Activated CD4-positive, alpha-beta T cell treated with anti-CD3 and anti-CD28 coated beads, Interleukin-2, amount 50 U/mL, for 48 hours (primary cell): ENCODE measurements at places on chromosomes 11 and 22.

- DNase-seq: peak; percentile 69
Measured at GRCh38 chr22:33049119-33049729, 9.0 kb downstream of the SYN3 start.

- no peak for DNase-seq
Measured at GRCh38 chr11:67648796-67649613, 1.5 kb downstream of the ACY3 start.

- no peak for DNase-seq
Measured at GRCh38 chr11:5831196-5831829, 10.4 kb downstream of the OR52E6 start.

GRCh38 chr11:58577555-58578135 lies 1.2 kb upstream of the ZFP91 start:
- DNase-seq: peak; percentile 73

- peak; percentile 34 for DNase-seq
Measured at GRCh38 chr22:50199829-50200460, 866 bp upstream of the SELENOO start.

DNA sequence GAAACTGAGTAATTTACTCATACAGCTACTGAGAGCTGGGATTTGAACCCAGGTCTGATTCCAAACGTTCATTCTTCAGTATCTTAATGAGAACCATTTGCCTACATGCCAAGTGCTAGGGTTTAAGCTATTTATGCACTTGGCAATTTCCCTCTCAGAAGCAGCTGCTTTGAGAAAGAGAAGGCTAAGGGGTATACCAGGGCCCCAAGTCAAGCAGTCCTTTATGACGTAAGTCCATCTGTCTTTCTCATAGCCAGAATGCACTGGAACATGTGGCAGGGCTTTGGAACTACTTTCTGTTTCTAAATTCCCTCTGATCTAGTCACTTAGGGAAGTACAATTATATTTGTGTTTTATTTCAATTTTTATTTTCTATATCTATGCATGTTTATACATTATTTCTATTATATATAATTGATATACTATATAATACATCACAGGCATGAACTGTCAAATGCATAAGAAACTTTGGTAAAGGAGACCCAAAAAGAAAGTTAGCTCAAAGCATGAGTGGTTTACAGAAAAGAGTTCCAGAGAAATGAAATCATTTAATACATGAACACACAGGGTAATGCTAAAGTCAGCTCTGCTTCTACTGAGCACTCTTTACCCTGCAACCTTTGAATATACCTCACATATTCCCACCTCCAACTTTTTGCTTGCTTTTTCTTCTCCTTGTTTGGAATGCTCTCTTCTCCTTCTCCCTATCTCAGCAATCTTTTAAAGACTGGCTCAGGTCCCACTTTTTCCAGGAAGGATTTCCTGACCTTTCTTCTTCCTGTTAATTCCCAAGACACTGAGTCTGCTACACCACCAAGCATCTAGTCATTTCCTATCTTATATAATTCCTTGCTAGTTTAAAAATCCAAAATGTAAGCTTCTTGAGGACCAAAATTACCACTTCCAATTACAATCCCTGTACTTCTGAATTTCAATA lies 80.5 kb upstream of the GDPD4 start:
- DNase-seq: no peak

DNA sequence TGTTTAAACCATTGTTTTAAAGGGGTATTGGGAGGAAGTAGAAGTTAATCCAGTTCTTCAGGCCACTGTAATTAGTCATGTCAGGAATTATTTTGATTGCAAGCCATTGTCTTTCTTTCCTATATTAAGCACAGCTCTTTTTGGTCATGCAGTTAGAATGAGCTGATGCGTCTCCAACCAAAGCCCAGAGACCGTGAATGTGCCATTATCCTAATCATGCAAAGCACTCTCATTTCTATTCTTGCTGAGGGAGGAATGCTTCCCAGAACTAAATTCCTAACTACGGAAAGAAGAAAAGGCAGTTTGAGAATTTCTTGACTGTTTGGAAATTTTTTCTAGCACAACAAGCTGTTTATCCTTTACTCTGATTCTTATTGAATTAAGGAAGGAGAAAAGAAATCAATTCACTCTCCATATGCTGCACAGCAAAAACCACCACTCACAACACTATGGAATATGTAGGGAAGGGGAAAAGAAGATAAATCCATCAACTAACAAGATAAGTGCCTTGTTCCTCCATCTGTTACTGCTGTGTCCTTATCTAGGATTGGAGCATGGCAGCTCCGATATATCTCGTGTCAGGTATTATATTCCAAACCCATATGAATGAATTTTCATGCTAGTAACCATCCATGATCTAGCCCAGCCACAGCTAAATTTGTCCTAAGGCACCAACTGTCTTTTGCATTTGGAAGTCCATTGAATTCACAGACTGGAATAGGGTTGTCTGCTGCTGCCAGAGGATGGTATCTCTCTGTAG lies 70.8 kb downstream of the NTM start:
- DNase-seq: no peak

GRCh38 chr22:42909363-42910058 lies 52.4 kb upstream of the ARFGAP3 start:
- no peak for DNase-seq

DNA sequence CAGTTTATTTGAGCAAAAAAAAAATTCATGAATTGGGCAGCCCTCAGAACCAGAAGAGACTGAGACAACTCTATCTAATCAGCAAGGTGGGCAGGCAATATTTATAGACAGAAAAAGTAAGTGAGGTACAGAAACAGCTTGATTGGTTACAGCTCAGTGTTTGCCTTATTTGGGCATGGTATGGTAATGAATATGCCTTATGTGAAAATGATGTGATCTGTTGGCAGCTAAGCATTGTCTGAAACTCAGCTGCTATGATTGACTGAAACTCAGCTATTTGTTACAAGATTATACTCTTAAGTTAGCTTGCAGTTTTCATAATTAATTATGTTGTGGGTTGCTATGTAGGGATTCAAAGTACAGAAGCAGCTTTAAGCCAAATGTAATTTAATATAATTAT lies 127.6 kb downstream of the CNTN5 start:
- no peak for DNase-seq

DNA sequence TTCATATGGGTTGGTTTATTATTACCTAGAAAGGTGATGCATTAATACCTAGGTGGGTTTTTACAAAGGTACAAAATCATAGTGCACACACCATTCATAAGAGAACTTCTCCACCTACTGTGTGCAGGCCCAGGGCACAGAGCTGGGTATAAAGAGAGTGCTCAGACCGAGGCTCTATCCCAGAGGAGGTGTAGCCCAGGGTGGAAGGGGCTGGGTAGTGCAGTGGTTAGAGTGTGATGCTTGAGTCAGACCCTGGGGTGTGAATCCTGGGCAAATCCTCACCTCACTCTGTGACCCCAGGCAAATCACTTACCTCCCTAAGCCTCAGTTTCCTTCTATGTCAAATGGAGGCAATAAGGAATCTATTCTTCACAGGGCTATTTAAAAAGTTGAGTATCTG lies 32.2 kb downstream of the PARVG start:
- DNase-seq: no peak

DNA sequence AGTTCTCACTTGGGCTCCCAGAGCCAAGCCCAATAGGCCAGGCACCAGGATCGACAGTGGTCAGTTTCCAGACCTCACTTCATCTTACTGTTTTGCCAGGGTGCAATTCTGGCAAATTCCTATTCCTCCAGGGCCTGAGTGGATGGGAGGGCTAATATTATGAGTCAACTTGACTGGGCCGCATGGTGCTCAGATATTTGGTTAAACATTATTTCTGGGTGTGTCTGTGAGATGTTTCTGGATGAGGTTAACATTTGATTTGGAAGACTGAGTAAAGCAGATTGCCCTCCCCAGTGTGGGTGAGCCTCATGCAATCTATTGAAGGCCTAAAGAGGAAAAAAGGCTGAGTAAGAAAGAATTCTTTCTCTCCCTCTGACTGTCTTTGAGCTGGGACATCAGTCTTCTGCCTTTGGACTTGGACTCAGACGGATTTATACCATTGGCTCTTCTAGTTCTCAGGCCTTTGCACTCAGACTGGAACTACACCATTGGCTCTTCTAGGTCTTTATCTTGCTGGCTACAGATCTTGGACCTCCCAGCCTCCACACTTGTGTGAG lies 132.9 kb upstream of the ZBED5 start:
- no peak for DNase-seq

GRCh38 chr11:105911454-105911853 lies 110.6 kb downstream of the MSANTD4 start:
- DNase-seq: no peak

DNA sequence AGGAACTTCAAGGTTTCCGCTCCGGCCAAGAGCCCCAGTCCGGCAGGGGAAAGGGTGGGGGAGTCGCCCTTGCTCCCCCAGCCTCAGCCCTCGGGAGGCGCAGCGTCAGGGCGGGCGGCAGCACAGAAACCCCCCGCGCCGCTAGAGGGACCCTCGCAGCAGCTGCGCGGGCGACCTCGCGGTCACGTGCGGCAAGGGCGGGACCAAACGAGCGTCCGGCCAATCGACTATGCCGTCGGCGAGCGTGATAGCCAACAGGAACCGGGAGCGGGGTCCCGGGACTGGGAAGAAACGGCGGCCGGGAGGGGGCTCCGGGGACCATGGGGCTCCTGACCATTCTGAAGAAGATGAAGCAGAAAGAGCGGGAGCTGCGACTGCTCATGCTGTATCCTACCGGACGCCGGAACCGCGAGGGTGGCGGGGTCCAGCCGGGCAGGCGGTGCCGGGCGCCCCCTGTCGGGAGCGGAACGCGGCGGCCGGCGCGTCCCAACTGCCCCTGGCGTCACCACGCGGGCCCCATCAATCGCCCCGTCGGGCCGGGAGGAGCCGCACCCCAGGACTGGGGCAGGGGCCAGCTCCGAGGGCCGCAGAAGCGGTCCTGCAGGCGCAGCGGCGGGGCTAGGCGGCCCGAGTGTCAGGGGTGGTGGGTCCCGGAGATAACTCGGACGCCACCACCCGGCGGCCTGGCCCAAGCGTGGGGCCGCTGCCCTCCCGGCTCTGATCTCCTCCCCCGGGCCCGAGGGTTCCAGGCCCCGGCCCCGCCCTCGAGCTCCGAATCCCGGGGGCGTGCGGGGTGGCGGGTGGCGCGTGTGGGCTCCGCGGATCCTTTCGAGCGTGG lies at the start of gene ARL2:
Gene ARL2 (plus strand): TSS at position 273 of the 838 bp plus-strand sequence. CDS start 48 bp downstream, at position 321.
- peak; percentile 89 for DNase-seq

DNA sequence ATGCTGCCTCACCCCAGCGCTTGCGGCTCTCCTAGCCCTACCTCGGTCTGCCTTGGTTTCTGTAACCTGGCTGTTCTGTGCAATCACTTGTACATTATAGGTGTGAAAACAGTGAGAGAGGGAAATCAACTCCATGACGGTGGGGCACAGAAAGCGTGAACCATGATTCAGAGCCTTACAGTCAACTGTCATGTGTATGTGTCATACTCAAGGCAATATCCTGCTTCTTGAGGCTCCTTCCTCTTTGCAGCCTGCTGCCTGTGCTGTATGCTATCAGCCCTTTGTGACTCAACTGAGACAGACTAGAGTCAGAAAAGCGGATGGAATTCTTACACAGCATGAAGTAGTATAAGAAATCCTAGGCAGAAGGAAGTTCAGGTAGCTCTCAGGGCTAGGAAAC lies 2.1 kb downstream of the NRIP3 start:
- DNase-seq: peak; percentile 44

DNA sequence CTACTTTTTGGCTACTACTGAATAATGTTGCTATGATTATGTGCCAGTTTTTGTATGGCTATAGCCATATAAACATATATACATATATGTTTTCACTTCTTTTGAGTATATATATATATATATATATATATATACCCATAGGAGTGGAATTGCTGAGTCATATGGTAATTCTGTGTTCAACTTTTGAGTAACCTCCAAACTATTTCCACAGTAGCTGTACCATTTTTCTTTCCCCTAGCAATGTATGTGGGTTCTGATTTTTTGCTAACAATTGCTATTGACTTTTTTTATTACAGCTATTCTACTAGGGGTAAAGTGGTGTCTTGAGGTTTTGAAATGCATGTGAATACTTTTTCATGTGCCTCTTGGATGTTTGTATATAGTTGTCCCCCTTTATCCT lies 30.4 kb downstream of the CBL start:
- DNase-seq: no peak

- DNase-seq: no peak
Measured at GRCh38 chr22:46366327-46366731, 30.8 kb downstream of the TRMU start.

DNA sequence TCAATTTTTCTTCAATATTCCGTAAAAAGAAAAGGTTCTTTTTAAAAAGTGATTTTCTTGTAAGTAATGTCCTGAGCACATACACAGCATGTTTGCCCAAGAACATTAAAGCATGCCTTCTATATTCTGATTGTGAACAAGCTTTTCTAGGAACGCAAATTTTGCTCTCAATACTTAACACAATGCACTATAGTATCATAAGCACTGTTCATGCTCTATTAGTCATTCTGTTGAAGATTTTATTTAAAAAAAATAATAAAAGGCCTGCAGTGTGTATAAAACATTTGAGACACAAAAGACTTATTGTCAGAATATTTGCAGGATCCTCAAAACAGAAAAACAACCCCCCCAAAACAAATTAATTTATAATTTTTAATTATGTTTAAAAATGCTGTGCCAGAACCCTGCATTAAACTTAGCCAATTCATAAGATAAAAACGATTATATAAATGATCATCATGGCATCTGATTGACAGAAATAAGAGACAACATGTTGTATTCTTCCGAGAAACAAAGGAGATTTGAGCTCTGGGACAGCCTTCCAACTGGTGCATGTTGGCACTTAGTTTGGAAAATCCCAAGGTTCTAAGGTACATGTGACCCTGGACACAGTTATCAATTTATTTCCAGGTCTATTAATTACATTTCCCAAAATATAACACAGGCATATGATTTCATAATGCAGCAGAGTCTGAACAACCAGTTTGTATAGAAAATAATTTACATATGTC lies 13.1 kb downstream of the MTMR2 start:
- DNase-seq: no peak

DNA sequence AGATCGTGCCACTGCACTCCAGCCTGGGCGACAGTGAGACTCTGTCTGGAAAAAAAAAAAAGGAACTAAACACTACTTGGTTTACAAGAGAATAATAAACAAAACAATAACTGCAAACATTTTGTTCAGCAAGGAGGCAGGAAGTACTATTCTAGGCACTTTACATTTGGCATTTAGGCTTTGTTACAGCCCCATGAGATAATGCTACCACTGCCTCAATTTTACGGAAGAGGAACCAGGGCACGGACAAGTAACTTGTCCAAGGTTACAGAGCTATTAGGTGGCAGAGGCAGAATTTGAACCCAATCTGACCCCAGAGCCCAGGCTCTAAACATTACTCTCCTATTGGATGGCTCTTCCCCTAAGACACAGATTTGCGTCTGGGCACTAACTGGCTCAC lies 108.7 kb upstream of the AKIP1 start:
- DNase-seq: no peak

- no peak for DNase-seq
Measured at GRCh38 chr11:122019908-122020694, 95.9 kb downstream of the BLID start.
